ENCODE measurements at places on chromosomes 1 and 21. TPM values are rescaled to one million over a fixed set of nuclear protein-coding genes. Genes with fewer than 3 reads are reported as not detected.

DNA sequence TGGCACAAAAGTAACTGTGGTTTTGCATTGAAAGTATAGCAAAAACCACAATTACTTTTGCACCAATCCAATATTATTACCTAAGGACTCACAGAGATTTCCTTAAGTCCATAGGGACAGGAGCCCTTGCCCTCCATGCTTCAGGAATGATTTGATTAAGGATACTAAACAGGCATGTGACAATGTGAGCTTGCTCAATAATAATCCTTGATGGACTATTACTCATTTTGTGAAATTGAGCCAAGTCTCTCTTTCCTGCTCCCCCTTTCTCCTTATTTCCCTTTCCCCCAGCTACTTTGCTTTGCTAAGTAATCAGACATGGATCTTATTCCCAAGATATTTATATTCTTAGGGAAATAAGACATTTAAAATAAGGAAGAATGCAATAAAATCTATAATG, 21.6 kb upstream of the RGL1 start:
- no peak for DNase-seq

GRCh38 chr1:63575340-63575826, 17.8 kb upstream of the PGM1 start:
- DNase-seq: no peak

DNA sequence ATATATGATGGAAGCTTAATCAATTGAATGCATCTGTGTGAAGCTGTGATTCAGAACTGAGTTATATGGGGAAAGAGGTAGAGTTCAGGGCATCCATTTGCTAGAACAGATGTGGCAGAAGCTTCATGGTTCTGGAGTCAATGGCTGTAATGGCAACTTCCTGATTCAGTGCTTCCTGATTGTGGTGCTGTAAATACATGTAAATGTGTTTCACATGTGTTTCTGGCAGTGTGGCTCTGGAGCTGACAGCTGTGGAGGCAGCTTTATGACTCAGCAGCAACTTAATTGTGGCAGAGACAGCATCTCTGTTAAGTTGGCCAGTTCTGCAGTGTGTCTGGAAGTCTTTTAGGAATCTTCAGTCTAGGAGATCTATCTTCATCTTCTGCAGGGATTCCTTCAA, 226.6 kb upstream of the ZRANB2 start:
- no peak for DNase-seq

GRCh38 chr1:67236277-67236676, 70.0 kb downstream of the IL23R start:
- DNase-seq: no peak

DNA sequence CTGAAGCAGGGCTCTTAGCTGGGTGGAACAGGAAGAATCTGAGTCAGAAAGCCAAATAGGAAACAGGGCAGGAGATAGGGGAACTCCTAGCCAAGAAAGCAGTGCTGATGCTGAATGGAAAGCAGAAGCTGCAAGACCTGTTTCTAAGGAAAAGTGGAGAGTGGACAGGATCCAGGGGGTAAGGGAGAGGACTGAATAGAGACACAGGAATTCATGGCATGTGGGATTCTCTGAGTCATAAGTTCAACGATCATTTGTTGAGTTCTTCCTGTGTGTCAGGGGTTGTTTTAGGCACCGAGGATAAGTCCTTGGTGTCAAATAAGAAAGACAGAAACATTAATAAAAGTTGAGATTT, 153.8 kb upstream of the FGGY start:
- DNase-seq: no peak

DNA sequence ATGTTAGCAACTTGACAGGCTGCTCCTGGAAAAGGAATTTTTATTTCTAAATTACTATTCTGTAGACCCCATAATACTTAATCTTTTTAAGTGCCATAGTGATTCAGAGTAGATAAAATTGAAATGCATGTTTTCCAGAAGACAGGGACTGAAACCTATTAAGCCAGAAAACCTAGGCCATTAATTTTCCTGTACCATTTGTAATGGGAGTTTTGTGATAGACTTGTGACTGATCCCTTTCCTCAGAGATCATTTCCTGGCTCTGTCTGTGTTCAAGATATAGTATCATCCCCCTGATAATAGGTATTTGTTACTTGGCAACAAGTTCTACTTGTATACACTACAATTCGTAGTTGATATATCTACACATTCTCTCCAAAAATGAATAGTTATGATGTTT, 1609.8 kb downstream of the AMY1C start:
- DNase-seq: no peak

DNA sequence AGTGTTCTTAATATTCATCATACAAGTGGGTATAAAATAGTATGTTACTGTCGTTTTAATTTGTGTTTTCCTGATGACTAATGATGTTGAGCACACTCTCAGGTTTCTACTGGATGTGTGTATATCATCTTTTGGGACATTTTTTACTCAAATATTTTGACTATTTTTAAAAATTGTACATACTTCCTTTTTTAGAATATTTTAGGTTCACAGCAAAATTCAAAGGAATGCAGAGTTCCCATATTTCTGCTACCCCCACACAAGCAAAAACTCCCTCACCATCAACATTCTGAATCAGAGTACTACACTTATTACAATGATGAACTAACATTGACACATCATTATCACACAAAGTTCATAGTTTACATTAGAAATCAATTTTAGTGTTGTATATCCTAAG, 114.5 kb downstream of the DPYD start:
- no peak for DNase-seq

DNA sequence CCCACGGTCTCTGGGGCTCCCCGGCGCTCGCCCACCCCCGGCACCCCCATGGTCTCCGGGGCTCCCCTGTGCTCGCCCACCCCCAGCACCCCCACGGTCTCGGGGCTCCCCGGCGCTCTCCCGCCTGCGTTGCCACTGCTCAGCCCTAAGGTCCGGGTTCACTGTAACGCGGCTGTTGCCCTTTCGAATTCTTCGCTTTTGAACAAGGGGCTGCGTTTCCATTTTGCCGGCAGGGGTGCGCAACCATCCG, 5.2 kb upstream of the FTCD start:
- no peak for DNase-seq

Gene RHEX
- not detected for total RNA-seq

GRCh38 chr21:27047283-27047657, 80.4 kb upstream of the ADAMTS5 start:
- DNase-seq: no peak

DNA sequence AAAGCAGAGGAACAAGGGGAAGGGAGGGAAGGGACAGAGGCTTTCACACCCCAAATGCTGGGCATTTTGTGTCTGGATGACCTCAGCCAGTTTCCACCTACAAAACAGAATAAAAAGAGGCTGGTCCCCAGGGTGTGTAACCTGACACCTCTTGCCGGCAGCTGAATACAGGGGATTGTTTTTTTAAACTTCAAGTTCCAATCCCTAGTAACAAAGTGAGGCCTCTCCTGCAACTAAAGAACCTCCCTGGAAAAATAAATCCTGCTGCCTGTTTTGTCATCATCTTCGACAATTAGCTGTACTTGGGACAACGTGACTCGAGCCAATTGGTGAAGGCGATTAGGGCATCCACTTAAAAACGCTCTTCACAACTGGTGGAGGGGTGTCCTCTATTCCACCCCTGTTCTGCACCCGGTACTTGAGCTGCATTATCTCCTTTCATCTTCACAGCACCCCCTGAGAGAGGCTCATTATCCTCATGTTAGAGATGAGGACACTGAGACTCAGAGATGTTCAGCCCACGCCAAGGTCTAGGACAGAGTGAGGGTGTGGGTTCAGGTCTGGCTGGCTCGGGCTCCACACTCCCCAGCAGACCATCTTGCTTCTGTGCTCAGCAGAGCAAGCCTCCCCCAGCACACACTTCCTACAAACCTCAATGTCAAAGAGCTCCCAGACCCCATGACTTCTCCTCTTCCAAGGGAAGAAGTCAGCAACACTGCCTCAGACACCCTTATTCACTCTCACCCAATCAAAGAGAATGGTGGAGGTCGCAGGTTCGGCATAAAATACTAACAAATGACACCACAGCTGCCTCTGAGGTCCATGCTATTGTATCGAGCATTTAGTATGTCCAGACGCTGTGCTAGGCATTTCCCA, 15.2 kb downstream of the ITPKB start:
- no peak for DNase-seq

- DNase-seq: no peak
These were observed 82.8 kb downstream of the DYRK1A start for GRCh38 chr21:37449302-37449937.

Gene GPR153
- 5.8 TPM for total RNA-seq

DNA sequence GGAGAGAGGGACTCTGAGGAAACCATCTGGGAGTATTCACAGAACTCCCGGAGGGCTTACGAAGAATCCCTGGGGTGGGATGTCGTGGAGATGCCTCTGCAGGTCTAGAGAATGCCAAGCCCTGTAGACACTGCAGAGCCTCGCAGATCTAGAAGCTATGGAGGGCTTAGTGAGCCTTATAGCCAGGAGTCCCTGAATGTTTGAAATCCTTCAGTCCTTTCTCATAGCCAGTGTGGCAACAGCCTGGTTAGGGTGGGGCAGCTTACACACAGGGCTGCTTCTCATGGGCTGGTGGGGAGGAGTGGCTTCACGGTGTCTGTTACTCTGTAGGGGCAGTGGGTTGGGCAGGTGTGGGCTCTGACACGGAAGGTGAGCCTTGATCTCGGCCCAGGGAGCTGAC, 44.2 kb upstream of the KDM4A start:
- DNase-seq: no peak

DNA sequence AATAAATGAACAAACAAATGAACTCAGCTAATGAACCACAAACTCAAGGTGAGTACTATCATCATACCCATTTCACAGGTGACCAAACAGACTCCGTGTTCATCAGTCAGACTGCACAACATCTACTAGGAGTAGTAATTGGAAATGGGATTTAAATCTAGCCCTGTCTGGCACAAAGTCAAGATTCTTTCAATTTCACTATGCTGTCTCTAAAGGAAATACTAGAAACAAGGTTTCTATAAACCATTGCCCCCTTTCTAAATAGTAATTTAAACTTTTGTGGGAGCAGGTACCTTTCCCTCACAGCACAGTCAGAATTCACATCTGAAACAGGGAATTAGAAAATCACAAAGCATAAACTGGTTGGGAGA, 160.3 kb downstream of the TGFBR3 start:
- DNase-seq: no peak

- DNase-seq: no peak
These were observed 371.7 kb upstream of the BRINP3 start for GRCh38 chr1:190849346-190849745.

- peak; percentile 71 for DNase-seq
These were observed 1.4 kb downstream of the PPM1J start for GRCh38 chr1:112713466-112714312.

DNA sequence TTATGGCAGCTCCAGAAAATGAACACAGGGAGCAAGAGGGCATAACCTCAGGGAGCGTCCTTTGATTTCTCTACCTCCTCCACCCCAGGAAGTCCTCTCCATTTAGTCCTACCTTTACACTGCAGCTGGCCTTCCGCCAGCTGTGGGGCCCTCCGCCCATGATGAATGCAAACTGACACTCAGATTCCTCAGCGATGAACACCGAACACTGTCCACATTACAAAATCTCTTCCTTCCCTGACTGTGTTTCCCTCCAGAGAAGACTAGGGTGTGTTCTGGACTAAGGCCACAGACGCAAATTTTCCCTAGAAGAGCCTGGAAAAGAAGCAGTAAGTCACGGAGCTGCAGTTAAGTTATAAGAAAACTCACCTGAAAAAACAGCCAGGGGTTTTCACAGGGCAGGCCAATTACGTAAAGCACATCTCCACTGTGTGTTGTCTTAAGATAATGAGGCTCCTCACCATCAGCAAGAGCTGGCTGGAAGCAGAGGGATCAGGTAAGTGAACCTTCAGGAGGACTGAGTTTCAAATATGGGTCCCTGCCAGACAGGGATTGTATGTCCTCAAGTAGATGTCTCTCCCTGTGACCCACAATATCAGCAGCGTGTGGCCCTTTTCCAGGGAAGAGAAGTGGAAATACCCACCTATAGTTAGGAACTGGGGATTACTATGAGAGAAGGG, 46.3 kb upstream of the ATP1B1 start:
- no peak for DNase-seq

- no peak for DNase-seq
These were observed 95.3 kb downstream of the CASZ1 start for GRCh38 chr1:10701145-10701544.

Gene CYP4A22
- not detected for total RNA-seq

Gene TPTE
- total RNA-seq: not detected

GRCh38 chr1:207745285-207745684, 6.6 kb upstream of the CD46 start:
- no peak for DNase-seq

DNA sequence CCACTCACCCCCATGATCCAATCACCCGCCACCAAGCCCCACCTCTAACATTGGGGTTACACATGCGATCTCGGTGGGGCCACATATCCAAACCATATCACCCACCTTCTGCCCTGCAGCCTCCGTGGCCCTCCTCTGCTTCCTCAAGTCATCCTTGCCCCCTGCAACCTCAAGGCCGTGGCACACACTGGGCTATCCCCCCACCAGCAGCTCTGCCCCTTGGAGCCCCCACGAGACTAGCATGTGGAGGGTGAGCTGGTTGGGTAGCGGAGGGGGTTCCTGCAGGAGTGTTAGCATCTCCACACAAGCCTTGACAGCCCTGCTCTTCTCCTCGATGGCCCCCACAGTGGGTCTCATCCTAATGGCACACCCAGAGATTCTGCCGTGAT, 100.8 kb downstream of the TOMM20 start:
- DNase-seq: no peak

DNA sequence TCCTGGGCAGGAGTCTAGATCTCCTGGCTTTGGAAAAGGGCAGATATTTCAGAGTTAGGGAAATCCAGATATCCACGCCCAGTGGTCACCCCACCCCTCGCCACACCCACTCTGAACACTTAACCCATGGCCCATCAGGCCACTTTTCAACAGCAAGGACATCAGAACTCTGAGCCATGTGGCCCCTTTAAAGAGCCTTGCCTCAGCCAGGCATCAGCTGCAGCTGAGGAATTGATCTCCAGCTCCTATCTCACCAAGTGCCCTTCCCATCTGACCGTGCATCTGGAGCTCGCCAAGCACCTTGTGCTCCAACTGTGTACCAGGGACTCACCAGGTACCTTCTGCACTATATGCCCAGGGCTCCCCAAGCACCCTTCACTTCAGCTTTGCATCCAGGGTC, 20.2 kb upstream of the SH2D2A start:
- no peak for DNase-seq

GRCh38 chr21:39637197-39637970, 24.6 kb downstream of the B3GALT5 start:
- DNase-seq: no peak

Gene TTC24
- not detected for total RNA-seq

DNA sequence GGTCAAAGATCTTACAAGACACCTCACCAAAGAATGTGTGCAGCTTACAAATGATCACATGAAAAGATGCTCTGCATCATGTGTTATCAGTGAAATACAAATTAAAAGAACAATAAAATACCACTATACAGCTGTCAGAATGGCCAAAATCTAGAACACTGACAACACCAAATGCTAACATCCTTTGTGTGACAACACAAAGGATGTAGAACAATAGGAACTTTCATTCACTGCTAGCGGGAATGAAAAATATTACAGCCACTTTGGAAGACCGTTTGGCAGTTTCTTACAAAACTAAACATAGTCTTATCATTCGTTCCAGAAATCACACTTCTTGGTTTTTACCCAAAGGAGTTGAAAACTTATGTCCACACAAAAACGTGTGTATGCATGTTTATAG, 20.6 kb upstream of the SELP start:
- DNase-seq: no peak

- no peak for DNase-seq
These were observed 910 bp downstream of the LCE3A start for GRCh38 chr1:152621993-152622392.

- DNase-seq: no peak
These were observed 21.3 kb downstream of the FAM78B start for GRCh38 chr1:166145499-166145898.

All from chondrocyte (in vitro differentiated cells).